ENCODE measurements at places on chromosomes 4 and X. TPM values are rescaled to one million over a fixed set of nuclear protein-coding genes. Genes with fewer than 3 reads are reported as not detected.

DNA sequence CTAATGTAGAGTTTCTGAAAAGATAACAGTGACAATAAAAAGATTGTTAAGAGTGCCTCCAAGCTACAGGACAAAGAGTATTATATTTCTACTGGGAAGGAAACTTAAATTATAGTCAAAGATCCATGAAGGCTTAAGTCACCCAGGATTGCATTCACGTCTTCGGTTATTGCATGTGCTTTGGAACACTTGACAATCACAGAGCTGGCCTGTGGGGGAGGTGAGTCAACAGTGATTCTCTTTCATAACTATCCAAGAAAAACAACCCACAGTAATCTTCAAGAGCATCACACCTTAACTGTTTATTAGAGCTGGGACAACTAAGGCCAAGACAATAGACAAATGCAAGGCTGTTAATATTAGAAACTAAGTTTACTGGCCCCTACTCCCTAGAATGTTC is 40.3 kb downstream of the PDGFC start:
- no peak for DNase-seq

GRCh38 chr4:101784957-101785356 is 5.6 kb upstream of the BANK1 start:
- DNase-seq: no peak

DNA sequence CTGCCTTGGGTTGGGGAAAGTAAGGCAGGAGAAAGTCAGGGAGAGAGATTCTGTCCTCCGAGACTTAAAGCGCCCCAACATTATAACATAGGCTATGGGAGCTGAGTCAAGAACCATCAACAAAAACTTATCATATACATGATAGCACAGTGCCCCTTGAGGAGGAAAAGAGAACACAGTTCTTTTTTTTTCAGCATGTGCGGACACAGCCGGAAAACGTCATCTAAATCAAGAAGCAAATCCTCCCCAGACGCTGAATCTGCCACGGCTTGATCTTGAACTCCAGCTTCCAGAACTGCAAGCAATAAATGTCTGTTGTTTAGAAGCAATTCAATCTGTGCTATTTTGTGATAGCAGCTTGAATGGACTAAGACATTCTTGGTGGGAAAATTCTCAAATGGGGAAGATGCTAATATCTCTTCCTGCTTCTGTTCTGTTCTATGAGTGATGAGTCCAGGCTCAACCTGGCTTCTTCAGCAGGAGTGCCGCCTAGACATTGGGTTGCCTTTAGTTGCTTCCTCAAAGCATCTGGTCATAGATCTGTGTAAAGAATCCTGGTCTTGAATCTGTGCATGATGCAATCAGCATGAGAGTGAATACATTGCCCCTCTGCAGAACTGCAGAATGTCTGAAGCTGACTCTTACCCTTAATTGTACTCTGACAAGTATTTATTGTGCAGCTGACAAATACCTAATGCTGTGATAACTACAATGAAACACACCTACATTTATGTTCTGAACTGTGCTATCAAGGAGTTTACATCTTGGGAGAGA is 549.8 kb upstream of the PRKX start:
- DNase-seq: no peak

GRCh38 chr4:139020384-139020783 is 4.8 kb downstream of the NOCT start:
- no peak for DNase-seq

TDO2 gene
- 1.4 TPM for total RNA-seq

LDB2 gene
- 113 TPM for total RNA-seq

Data from lower lobe of right lung (tissue), 2 donors.